ENCODE measurements at places on chromosomes 5 and 9.
A peak's percentile ranks its signal among the peaks of the same experiment; 100 is the strongest.

DNA sequence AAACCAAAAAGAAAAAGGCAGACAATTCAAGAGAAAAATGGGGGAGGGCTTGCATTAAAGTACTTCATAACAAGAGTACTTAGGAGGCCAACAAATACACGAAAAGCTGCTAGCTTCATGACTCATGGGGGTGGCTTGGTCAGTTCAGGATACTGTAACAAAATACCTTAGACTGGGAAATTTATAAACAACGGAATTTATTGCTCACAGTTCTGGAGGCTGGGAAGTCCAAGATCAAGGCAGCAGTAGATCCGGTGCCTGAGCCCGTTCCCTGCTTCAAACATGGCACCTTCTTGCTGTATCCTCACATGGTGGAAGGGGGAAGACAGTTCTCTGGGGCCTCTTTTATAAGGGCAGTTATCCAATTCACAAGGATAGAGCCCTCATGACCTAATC is 111.4 kb downstream of the C9orf50 start:
- no peak for DNase-seq

- DNase-seq = no peak
Measured at GRCh38 chr5:100493996-100494395, 41.2 kb upstream of the FAM174A start.

DNA sequence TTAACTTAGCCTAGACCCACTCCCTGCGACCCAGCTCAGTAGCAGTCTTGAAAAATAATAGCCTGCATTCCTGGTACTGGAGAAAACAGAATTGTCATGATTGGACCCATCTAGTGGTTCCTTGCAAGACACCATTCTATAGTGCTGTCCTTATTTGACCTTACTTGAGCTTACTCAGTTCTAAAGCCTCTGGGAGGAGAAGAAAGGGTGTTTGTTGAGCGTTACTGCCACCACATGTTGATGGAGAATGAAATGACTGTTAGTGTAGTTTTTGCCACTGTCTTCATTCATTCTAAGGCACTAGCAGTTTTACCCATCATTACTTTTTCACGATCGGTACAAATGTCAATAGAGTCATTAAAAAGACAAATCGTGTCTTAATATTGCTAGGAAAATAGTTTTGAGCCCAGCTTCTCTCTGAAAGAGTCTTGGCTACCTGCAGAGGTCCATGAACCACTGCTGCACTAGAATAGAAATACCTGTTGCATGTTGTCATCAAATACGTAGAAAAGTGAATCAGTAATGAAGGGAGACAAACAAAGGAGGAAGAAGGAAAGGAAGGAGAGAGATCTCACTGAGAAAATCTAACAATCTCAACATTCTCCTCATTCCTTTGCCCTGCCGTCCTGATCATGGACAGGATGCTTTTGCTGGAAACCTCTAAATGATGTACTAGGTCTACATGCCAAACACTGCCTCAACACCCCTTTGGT is 96.0 kb downstream of the LIX1 start:
- no peak for DNase-seq

- DNase-seq = no peak
Measured at GRCh38 chr5:125106881-125107280, 360.4 kb upstream of the ZNF608 start.

GRCh38 chr5:39420482-39421145 is 4.2 kb downstream of the DAB2 start:
- DNase-seq = peak; percentile 21

- no peak for DNase-seq
Measured at GRCh38 chr9:97473717-97474116, 27.7 kb upstream of the TMOD1 start.

DNA sequence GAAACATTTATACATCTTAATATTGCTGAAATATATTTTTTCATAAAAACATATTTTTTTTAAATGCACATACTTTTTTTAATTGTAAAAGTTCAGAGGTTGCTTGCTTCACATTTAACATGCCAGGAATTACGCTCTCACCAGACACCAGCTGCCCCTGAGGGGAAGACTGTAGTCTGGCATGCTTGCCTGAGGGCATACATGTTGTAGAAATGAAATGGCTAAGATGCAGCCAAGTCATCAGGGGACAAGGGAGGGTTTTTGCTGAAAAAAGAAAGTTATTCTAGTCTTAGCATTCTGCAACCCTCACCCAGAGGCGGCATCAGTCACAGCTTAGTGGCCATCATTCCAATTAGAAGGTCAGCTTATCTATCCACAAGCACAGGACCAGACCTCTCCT is 426.7 kb upstream of the FTMT start:
- no peak for DNase-seq

GRCh38 chr5:175690025-175690424 is 32.2 kb downstream of the HRH2 start:
- DNase-seq = no peak

DNA sequence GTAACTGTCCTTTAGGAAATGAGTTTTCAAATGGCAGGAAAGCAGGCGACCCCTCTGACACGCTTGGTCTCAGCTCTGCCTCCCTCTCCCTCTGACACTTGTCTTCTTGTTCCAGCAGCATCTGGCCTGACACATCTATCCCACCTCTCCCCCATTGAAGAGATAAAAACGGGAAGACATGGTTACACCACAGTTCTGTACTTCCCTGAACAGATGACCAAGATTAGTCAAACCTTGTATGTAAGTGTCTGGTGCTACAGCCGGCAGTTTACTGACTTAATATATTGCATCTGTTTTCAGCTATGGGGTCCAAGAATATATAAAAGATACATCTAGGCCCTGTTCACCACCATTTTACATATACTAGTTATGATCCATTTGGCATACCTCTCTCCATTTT is 29.6 kb upstream of the MLLT3 start:
- DNase-seq = no peak

GRCh38 chr5:149018909-149019443 is 43.9 kb downstream of the SH3TC2 start:
- no peak for DNase-seq

GRCh38 chr5:1065143-1065750 is 46.6 kb downstream of the SLC12A7 start:
- DNase-seq = no peak

GRCh38 chr5:71832812-71833715 is 114.0 kb downstream of the CARTPT start:
- no peak for DNase-seq

DNA sequence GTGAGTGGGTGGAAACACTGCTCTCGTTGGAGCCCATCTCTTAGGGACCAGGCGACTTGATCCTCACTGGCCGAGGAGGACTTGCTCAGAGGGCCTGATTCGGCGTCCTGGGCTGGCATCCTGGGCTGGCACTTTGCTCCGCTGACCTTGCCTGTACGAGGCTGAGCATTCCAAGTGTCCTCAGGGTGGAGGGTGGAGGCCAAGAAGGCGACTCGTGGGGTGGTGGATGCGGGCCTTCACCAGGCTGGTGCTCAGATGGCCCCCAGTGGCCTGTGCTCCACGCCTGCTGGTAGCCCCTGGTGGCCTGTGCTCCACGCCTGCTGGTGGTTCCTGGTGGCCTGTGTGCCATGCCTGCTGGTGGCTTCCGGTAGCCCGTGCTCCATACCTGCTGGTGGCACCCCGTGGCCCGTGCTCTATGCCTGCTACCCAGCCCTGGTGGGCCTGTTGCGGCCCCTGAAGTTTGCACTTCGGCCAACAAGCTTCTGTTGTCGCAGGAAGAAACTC is 42.9 kb downstream of the PHF2 start:
- no peak for DNase-seq

GRCh38 chr9:25412646-25413045 is 265.6 kb downstream of the TUSC1 start:
- no peak for DNase-seq

- DNase-seq = no peak
Measured at GRCh38 chr5:172959824-172960799, 888 bp downstream of the RPL26L1 start.

- no peak for DNase-seq
Measured at GRCh38 chr9:127011772-127012171, 97.2 kb downstream of the RALGPS1 start.

- DNase-seq = no peak
Measured at GRCh38 chr5:96851312-96852062, 24.8 kb upstream of the ERAP2 start.

DNA sequence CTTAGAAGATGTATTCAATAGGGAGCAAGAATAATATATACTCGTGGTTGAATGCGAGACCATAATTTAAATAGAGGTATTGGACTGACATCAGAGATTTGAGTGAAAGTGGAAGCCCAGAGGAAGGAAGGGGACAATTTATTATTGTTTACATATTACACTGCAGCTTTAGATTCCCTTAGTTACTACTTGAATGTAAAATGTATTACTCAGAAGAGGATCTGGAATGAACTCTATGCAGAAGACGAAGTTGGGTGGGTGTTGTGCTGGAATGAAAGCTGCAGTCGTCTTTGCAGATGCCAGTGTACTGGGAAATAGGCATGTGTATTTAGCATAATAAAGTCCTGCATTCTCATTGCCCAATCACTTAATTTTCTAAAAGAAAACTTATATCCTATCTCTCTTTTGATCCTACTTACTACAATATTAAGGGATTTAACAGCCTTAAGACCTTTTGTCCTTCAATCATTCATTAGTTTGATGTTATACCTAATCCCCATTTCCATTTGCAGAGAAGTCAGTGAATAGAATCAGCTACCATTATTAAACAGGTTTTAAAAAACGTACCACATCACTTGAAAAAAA is 570.7 kb upstream of the WWC1 start:
- DNase-seq = no peak

DNA sequence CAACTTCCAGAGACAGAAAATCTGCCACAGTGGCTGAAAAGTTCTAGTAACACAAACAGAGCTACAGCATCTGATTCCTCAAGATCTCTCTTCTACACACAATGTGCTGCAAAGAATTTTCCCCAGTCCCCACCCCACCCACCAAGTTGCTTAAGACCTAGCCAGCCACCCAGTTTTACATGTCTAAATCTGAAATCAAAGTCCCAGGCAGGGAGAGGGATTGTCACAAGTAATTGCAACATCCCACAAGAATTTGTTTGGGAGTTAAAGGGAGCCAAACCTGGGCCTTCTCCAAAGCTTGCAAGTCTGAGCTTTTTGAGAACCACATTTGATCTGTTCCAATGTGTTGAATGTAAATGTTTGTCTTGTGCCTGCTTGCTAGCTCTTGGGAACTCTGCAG is 15.5 kb downstream of the IGIP start:
- no peak for DNase-seq

- peak; percentile 90 for DNase-seq
Measured at GRCh38 chr9:122350577-122351355, 20.1 kb upstream of the PTGS1 start.

- no peak for DNase-seq
Measured at GRCh38 chr9:104885818-104886709, 41.9 kb downstream of the ABCA1 start.

DNA sequence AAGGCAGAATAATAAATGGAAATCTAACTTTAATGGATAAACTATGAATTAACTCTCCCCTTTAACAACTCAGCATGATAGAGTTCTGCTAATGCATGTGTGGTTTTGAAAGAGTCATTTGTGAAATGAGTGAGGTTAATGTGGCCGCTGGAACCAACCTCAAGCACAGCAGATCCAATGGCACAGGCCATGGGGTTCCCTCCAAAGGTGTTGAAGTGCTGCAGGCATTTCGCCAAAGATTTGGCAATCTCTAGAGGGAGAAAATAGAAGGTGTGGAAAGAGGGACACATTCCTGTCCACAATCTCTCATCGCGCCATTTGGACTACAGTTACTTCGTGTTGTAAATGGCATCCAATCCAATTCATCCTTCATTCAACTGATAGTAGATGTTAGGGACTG is 35.0 kb downstream of the AGXT2 start:
- DNase-seq = no peak

- no peak for DNase-seq
Measured at GRCh38 chr5:164735334-164735733, 1229.9 kb downstream of the MAT2B start.

GRCh38 chr5:113034182-113034773 is 57.7 kb downstream of the DCP2 start:
- DNase-seq = no peak

GRCh38 chr5:140108093-140109017 is 5.6 kb upstream of the PURA start:
- peak; percentile 31 for DNase-seq

DNA sequence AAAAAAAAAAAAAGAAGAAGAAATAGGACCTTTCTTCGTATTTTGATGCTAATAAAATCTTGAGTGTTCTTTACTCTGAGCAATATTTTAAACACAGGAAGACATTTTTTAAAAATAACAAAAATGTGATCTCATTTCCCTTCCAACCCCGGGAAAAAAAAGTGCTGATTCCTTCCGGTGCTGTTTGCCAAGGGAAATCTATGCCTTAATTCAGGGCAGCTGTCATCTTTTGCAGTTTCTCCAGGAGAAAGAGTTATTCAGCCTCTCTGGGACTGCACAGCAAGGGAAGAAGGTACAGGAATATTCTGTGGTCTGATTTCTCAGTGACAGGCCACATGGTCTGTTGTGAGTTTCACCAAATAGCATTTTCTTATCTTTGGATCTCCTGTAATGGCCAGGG is 291.9 kb upstream of the IRX1 start:
- DNase-seq = no peak

DNA sequence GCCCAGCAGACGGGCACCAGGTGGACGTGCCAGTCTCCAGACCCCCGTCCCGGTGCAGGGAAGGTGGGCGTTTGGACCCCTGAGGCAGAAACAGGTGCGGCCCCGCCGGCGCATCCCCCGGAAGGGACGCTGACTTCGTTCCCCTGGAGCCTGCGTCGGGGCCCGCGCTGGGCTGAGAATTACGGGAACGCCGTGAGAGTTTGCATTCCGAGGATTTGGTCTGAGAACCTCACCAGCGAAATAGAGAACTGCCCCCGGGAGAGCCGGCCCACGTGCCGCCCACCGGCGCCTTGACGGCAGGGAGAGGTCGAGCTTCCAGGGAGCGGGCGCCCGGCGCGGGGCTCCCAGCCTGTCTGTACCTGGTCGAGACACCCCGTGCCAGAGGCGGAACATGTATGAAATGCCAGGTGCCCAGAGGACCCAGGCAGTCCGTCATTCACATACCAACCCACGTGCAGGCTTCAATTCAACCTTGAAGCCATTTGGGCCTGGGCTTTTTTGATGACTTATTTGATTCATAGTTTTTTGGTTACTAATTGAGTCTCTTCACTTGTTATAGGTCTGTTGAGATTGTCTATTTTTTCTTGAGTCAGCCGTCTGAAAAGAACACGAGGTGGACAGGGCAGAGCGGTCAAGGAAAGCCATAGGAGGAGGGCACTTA is 877 bp upstream of the CAMSAP1 start:
- no peak for DNase-seq

- DNase-seq = no peak
Measured at GRCh38 chr5:159040181-159040580, 59.5 kb downstream of the EBF1 start.

DNA sequence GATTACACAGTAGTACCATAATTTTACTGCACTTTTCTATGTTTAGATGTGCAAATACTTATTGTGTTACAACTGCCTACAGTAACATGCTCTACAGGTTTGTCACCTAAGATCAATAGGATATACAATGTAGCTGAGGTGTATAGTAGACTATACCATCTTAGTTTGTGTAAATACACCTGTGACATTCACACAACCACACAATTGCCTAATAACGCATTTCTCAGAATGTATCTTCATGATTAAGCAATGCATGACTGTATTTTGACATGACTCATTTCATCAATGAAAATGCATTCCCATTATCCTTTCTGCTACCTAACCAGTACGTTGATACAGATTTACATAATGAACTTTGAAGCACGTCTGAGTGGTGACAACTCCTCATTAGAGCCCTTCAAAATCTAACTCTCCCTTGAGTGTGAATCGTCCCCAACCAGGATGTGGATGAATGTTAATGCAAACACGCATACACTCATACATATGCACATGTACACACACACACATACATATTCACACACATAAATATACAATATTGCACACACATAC is 28.4 kb downstream of the GZMK start:
- DNase-seq = no peak

GRCh38 chr5:32721626-32722025 is 10.5 kb downstream of the NPR3 start:
- DNase-seq = no peak

All from posterior cingulate gyrus (tissue), 11 donors.